ENCODE measurements at places on chromosomes 11 and 22.

- DNase-seq = no peak
These were observed 3.7 kb upstream of the RELT start for GRCh38 chr11:73372375-73372993.

DNA sequence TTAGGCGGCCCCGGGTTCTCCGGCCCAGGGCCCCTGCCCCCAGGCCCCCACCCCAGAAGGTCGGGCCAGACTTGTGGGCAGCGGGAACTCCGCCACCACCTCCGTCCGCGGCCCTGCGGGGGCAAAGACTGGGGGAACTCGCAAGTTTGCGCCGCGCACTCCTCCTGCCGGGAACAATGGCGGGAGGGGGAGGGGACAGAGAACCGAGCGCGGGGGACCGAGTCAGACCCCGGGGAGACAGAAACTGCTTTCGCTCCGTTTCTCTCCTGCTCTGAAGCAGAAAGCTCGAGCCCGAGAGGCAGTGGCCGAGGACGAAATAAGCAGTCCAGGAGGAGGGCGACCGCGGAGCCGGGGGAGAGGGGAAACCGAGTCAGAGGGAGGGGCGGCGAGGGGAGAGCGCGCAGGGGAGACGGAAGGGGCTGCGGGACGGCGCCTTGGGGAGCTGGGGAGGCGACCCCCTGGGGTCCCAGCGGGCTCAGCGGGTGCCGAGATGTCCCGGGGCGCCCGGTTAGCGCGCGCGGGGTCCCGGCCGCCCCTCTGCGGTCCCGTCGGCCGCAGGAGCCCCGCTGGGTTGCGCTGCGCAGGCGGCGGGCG, 555 bp downstream of the TP53I11 start:
- no peak for DNase-seq

GRCh38 chr11:100562128-100562527, 125.0 kb upstream of the ARHGAP42 start:
- DNase-seq = no peak

DNA sequence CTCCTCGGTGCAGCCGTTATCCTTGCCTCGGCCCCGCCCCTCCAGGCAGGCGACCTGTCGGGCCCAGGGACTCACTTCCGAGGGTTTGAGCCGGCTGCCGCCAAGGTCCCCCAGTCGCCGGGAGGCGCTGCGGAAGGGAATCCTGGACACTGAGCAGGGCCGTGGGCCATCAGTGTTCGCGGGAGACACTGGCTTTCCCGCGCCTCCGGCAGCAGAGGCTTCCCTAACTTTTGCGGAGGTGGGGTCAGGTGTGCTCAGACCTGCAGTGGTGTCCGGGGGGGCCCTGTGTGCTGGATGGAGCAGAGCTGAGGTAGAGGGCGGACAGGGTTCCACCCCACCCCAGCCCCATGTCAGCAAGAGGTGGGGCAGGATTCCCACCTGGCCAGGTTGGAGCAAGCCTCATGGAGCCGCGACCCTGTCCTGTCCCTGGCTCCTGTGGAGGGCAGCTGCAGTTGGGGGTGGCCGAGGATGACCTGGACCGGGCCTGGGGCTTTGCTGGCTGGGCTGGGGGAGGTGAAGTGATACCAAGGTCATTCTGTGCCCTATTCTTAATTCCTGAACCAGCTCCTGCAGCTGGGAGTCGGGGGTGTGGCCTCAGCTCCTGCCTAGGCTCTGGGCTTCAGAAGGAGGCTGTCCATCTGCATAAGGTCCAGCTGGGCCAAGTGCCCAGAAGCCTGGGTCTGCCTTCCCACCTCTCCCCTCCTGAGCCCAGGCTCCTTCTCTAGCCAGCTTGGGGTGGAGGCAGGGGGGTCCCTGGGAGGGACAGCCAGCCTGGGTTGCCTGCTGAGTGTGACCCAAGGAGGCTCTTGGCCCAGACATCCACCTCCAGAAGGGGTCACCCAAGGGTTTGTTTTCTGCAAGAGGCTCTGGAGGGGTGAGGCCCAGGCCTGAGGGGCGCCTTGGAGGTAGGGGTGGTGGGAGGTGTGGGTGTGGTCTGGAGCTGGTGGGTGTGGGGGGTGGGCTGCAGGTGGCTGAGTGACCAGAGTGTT, 8.4 kb downstream of the TSPAN4 start:
- no peak for DNase-seq

DNA sequence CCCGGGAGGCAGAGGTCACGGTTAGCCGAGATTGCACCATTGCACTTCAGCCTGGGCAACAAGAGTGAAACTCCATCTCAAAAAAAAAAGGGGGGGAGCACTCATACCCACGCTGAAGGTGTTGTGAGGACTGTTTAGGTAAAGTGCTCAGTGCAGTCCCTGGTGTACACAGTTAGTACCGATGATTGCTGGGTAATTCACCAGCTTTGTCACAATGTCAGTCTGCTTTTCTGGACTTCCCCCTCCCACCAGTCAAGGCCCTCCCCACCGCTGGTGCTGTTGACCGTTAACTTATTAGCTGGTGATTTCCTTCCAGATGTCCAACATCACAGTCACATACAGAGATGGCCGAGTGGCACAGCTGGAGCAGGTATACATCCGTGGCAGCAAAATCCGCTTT, 11.9 kb downstream of the SNRPD3 start:
- DNase-seq = no peak

- DNase-seq = no peak
These were observed 71.9 kb upstream of the PPARA start for GRCh38 chr22:46078241-46079092.

DNA sequence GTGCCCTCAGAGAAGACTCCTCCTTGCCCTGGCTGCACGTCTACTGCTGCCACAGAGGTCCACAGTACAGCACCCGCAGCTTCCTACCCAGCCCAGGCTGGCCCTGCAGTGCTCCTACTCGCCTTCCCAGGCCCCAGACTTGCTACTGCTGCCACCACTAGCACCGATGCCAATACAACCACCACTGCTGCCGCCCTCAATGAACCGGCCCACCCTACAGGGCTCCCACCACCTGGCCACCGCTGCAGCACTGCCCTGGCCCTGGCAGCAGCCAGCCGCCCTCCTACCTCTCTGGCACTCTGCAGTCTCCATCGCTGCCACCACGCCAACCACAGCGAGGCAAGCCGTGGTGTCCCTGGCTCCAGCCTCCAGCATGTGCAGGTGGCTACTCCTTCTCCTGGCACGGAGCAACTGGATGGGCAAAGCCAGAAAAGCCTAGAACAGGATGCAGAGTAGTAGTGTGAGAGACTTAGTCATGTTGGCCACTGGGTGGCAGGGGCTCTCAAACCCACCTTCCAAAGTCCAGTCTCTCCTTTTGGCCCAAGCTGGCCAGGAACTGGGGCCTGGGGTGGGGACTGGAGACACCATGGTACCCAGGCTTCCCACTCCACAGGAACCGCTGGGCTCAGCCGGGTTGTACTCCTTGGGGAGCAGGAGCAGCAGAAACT, 39.4 kb downstream of the C22orf42 start:
- DNase-seq = no peak

DNA sequence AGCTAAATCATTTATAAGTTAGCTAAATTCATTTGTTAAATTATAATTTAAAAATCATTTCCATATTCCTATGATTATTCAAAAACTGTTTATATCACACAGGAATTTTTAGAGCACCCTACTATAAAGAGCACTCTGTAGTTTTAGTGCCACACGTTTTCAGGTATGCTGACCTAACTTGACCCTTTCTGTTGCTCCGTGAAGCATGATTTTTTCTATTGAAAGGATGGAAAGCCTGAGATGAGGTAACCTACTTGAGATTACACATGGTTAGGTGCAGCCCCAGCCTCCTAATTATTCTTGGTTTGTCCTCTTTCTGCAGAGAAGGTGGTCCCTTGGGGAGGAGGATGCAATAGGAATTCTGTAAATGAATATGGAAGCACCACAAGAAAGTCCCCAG, 72.6 kb downstream of the PPFIBP2 start:
- DNase-seq = no peak

- DNase-seq = no peak
These were observed 98.5 kb downstream of the SMCO4 start for GRCh38 chr11:93444617-93445073.

DNA sequence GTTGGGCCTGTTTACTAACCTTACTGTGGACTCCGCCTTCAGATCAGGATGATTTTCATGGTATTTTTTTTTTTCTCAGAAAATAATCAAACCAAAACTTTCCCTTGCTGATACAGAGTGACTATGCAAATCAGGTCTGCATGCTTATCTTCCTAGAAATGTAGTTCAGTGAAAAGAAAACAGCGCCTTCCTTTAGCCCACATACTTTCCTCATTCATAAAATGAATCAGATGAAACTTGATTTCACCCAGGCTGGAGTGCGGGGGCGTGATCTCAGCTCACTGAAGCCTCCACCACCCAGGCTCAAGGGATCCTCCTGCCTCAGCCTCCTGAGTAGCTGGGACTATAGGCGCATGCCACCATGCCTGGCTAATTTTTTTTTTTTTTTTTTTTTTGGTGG, 26.0 kb downstream of the ZNRF3 start:
- DNase-seq = no peak

DNA sequence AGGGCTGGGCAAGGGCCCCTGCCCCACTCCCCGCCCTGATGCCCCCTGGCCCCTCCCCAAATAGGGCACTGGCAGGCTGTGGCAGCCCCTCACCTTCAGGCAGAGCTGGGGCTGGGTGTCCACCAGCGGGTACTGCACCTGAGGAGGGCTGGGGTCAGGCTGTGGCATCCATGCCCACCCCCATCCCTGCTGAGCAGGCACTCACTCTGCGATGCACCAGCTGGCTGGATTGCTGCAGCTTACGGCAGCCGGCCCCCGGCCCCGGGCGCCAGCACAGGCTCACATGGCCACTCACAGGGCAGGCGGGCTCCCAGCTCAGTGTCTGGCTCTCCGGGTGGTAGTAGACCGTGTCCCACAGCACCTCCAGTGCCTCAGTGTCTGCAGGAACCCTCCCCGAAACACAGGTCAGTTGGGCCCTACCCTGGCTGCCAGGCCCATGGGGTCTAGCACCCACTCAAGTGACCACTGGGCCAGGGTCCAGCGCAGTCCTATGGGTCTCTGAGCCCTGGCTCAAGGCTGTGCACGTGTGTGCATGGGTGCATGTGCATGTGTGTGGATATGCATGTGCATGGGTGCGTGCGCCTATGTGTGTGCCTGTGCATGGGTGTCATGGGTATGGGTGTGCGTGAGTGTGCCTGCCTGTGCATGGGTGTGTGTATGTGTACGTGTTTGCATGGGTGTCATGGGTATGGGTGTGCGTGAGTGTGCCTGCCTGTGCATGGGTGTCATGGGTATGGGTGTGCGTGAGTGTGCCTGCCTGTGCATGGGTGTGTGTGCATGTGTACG, 14.4 kb downstream of the IL17REL start:
- DNase-seq = no peak

- no peak for DNase-seq
These were observed 19.8 kb upstream of the GLYATL2 start for GRCh38 chr11:58864335-58864734.

DNA sequence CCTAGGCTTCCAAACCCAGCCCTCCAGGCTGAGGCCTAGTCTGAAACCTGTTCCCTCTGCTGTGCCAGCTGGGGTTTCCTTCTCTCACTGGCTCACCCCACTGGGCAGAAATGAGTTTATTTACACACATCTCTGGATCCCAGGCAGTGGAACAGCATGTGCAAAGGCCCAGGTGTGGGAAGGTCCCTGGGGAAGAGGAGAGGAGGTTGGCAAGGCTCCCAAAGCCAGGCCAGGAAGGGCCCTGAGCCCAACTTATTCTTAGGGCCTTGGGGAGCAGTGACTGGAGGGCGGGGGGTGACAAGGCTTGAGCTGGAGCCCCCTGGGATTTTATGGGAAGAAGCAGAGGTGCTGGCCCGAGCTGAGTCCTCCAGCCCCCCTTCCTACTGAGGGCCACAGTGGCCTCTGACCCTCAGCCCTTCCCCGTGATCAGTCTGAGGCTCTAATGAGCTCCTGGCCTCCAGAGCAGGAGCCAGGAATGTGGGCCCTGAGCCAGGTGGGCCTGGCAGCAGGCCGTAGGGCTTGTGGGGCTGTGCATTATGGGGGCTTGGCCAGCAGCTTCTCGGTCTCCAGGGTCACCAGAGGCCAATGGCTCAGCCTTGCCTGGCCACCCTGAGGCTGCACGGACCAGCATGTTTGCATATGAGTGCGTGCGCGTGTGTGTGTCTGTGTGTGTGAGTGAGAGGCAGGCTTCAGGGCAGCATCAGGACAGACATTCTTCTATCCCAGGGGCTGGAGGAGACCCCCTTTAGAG, 2.9 kb downstream of the MYO7A start:
- no peak for DNase-seq

DNA sequence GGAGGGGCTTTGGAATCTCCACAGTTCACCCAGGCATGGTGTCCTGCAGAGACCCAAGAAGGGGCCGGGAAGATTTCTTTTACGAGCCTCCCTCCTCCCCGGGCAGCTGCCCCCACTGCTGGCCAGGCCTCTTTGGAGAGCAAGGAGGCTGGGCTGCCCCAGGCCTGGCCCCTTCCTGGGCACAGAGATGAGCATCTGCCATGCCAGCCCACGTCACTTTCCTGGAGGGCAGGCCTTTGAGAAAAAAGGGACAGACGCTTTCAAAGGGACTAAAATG, 60.5 kb upstream of the FGF3 start:
- no peak for DNase-seq

DNA sequence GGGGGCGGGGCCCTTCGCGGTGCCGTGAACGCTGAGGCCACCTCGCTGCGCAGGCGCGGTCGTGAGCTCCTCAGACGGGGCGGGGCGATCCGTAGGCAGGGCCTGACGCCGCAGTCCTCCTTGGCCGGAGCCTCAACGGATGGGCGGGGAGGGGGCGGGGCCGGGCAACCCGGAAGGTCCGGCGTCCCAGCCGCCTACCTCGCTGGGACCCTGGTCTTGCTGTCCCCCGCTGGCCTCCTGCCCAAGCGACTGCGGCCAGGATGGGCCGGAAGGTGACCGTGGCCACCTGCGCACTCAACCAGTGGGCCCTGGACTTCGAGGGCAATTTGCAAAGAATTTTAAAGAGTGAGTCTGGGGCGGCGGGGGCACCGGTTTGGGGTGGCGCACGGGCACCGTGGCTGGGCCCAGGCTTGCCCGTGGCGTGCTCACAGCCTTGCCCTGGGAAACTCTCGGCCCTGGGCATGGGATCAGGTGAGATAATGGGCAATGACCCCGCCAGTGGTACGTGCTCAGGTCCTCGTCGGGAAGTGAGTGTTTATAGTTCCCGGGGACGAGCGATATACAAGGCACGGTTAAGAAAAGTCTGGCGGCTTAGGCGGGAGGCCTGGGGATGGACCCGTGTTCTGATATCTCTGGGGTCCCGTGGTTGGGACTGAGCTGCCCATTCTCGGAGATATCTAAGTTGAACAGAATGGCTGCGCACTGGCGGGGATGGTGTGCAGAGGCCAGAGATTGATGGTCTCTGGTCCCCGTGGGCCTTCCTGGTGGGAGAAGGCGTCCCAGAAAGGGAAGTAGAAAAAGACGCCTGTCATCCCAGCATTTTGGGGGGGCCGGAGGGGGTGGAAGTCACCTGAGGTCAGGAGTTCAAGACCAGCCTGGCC, at the start of gene NADSYN1:
Gene NADSYN1, plus strand, starts transcription at position 167 of the 881 bp plus-strand sequence. Its CDS starts 94 bp downstream, at position 261.
- peak; percentile 88 for DNase-seq

- no peak for DNase-seq
These were observed 9.8 kb upstream of the BARX2 start for GRCh38 chr11:129365816-129366215.
